ENCODE measurements at places on chromosomes 2 and 18.
A peak's percentile ranks its signal among the peaks of the same experiment; 100 is the strongest.

GRCh38 chr18:36451454-36452251 lies 154.1 kb downstream of the FHOD3 start:
- DNase-seq: no peak

DNA sequence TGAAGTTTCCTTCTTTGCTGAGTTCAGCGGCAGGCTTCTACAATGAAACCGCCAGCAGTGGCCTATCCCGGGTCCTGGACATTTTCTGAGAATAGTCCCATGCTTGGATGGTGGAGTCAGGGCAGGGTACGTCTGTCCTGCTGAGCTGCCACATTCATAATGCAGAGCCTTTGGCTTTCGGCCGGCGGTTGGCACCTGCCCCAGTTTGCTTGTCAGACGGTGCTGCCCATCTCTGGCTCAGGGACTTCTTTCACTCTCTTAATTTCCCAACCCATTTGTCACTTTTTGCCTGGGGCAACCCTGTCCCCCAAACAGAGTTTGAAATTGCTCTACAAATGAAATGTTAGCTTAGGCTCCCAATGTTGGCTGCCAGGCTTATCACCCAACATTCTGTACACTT lies 57.2 kb downstream of the SOX11 start:
- DNase-seq: no peak

GRCh38 chr2:85861180-85861579 lies 27.6 kb downstream of the ST3GAL5 start:
- DNase-seq: peak; percentile 88

- peak; percentile 29 for DNase-seq
Measured at GRCh38 chr2:127560931-127561280, 25.4 kb downstream of the MYO7B start.

GRCh38 chr2:133734716-133735495 lies 166.6 kb upstream of the NCKAP5 start:
- no peak for DNase-seq

DNA sequence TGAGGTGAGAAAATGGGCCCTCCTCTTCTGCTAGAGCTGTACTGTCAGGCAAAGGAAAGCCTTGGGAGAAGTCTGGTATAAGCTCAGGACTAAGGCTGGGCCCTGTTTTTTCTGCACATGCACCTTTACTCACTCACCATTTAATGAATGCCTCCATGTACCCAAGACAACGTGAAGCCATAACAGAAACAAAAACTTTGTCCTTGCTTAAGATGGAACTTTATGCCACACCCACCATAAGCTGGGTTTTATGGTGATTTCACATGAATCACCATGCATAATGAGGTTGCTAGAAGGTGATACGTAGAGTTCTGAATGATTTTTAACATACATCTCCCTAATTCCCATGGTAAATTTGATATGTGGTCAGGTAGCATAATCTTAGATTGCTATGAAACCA lies 63.7 kb upstream of the CYP26B1 start:
- no peak for DNase-seq

DNA sequence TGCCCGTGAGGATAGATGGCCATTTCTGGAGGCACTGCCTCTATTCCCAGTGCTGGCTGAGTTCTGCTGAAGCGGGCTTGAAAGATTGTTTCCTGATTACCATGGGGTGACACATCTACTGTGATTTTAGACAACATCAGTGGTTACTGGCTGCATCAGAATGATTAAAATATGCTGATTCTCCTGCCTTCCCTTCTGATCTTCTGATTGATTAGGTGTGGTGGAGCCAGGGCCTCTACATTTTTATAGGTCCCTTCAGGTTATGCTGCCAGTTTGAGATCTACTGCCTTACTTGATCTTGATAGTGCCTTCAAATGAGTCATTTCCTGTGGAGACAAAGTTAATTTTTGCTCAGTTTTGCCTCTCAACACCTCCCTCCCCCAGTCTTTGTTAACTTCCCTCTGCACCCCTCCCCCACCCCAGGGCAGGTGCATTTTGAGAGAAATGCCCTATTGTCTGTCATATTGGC lies 31.6 kb upstream of the SNORC start:
- peak; percentile 9 for DNase-seq

- DNase-seq: no peak
Measured at GRCh38 chr2:68403199-68403644, 38.1 kb downstream of the PLEK start.

DNA sequence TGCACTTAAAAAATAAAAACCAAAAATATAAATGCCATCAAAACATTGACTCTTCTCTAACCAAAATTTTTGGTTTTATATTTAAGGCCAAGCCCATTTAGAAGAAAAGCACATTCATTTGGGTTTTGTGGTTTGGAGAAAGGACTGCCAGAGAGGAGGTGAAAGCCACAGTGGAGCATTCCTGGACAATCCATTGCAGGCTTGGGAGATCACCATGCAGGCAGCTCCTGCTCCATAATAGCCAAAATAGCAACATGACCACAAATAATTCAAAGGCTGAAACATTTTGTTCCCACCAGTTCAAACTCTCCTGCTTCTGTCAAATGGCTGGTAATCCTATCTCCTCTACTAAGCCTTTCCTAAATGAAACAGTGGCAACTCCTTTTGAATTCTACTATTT lies 73.5 kb downstream of the GALNT3 start:
- no peak for DNase-seq

DNA sequence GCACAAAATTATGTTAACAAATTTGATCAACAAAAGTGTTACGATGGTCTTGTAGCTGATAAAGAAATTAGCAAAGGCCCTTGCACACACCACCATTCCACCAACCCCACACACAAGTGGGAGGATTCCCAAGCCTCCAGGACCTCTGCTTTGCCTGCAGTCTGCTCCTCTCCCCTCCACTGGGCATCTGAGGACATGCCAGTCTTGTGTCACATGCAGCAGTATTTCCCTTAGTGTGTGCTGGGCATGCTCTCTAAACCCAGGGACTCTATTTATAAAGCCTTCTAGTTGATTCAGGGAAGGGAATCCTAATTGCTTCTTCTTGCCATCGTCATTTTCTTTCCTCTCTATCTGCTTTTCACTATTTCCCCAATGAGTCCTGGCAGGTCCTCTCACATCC lies 53.3 kb downstream of the KCTD18 start:
- DNase-seq: no peak

- DNase-seq: no peak
Measured at GRCh38 chr18:62693659-62694058, 21.7 kb upstream of the PHLPP1 start.

DNA sequence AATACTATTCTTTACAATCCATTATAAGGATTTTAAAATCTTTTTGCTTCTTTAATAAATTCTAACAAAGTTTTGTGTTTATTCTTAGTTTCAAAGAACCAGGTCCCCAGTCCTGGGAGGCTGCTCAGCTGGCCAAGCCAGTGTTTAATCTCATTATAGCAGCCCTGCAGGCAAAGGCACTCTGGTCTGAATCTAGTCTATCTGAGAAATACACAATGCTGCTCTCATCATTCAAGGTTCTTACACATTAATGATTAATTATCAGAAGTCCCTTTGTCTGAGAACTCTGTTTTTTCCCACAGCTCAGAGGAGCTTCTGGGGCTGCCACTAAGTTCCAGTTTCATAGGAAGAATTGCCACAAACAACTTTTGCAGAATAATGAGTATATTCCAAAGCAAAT lies 27.7 kb downstream of the KCTD18 start:
- DNase-seq: no peak

DNA sequence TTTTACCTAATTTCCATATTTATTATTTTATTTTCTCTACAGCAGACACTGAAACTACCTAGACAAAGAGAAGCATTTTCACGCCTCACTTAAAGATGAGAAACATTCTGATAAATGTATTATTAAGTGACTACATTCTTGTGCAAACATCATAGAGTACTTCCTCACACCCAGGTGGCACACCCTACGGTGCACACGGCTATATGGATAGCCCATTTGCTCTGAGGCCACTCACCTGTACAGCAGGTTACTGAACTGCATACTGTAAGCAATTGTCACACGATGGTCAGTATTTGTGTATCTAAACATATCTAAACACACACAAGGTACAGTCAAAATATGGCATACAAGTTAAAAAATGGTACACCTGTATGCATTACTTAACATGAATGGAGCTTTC lies 481.4 kb downstream of the CMPK2 start:
- DNase-seq: no peak

- no peak for DNase-seq
Measured at GRCh38 chr2:145380436-145381017, 860.6 kb upstream of the ZEB2 start.

GRCh38 chr2:25204190-25204838 lies 35.9 kb upstream of the POMC start:
- DNase-seq: no peak

GRCh38 chr2:31221544-31221943 lies 4.2 kb upstream of the CAPN14 start:
- no peak for DNase-seq

GRCh38 chr2:217835931-217836891 lies 166.6 kb downstream of the TNS1 start:
- peak; percentile 67 for DNase-seq

DNA sequence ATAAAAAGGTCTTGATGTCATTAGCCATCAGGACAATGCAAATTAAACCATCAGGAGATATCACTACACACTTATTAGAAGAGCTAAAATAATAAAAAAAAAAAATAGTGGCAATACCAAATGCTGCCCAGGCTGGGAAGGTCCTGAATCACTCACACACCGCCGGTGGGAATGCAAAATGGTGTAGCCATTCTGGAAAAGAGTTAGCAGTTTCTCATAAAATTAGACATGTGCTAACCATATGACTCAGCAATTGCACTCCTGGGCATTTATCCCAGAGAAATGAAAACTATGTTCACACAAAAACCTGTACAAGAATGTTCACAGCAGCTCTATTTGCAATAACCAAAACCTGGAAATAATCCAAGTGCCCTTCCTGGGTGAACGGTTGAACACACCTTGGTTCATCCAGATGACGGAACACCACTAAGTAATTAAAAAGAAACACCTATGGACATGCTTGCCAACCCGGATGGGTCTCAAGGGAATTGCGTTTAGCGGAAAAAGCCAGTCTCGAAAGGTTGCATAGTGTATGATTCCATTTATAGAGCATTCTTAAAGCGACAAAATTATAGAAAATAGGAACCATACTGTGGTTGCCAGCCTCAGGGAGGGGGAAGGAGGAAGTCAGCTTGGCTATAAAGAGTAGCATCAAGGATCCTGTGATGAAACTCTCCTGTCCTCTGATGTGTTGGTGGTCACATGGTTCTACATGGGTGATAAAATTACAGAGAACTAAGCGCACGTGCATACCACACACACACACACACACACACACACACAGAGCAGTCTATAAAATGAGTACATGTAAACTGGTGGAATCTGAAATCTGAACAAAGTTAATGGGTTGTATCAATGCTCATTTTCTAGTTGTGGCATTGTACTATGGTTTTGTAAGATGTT lies 4.6 kb downstream of the MBP start:
- peak; percentile 91 for DNase-seq

- no peak for DNase-seq
Measured at GRCh38 chr18:66621816-66622576, 18.1 kb upstream of the CDH19 start.

GRCh38 chr2:153584244-153584643 lies 105.7 kb upstream of the RPRM start:
- no peak for DNase-seq

DNA sequence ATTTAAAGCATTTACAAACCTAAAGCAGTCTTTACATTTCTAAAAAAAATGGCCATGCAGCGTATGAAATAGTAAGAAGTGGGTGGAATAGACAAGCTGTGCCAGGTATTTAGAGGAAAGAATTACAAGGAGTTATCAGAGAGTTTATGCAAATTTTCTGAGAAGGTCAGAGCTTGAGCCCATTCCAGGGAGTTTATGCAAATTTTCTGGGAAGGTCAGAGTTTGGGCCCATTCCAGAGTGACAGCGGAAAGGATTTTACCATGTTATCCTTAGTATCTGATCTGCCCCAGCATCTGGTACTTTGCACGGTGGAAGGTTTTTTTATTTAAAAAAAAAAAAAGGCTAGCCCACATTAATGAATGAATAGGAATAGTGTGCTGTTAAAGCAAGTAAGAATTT lies 1.4 kb upstream of the DOK6 start:
- DNase-seq: no peak

DNA sequence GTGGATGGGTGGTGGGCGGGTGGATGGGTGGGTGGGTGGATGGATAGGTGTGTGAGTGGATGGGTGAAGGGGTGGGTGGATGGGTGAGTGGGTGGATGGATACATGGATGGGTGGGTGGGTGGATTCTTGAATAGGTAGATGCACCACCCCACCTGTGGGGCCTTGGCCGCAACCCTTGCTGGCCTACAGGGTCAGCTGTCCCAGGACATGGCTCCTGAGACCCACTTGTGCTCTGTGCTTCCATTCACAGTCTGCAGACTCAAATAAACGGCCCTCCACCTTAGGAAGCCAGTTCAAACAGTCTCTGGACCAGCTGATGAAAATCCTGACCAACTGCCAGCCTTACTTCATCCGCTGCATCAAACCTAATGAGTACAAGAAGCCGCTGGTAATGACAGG lies 54.4 kb downstream of the MYO7B start:
- DNase-seq: no peak

DNA sequence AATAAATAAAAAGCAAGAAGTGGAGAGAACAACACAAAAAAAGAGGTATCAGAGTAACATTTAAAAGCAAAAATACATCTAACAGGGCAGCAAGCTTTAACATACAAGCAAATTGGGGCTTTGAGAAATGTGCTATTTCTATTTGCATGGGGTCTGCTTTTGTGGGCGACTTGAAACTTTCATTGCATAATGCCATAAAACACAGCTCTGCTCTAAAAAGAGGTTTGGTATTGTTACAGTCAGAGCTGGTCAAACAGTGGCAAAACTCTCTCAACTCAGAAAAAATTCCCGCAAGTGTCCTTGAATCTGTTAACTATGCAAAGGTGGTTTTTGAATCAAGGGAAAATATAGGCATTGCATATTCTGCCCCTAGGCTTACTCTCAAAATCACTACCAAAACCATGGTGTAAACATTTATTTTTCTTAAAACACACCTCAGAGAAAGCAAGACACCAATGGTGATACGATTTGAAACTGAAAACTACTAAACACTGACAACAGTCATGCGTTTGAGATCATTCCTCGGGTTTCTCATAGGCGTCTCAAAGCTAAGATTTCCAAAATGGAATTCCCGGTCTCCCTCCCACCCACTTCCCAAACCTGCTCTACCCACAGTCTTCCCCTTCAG lies 45.5 kb downstream of the RNF152 start:
- no peak for DNase-seq

- DNase-seq: no peak
Measured at GRCh38 chr2:60549928-60550177, 3.6 kb downstream of the BCL11A start.

DNA sequence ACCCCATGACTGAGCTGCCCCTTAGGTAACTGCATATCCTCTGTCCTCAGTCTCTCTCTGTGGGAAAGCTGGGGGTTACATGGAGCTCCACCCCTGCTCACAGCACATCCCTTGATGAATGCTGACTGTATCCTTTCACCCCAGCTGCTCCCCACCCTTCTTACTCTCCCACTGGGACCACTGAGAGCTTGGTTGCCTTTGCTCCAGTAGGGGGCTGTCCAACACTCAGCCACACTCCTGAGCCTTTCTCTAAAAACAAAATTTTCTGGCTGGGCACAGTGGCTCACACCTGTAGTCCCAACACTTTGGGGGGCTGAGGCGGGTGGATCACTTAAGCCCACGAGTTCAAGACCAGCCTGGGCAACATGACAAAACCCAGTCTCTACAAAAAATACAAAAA lies 89.2 kb upstream of the MSH2 start:
- no peak for DNase-seq

All from suppressor macrophage treated with lipopolysaccharide for 4 hours (primary cell).